ENCODE measurements at places on chromosomes 3 and 15. TPM values are rescaled to one million over a fixed set of nuclear protein-coding genes. Genes with fewer than 3 reads are reported as not detected.

HLTF gene
- 16.4 TPM for total RNA-seq

CLK3 gene
- 88.9 TPM for total RNA-seq

PRTG gene
- total RNA-seq: 0.32 TPM

CHP1 gene
- 251 TPM for total RNA-seq

GNAT1 gene
- total RNA-seq: not detected

DNA sequence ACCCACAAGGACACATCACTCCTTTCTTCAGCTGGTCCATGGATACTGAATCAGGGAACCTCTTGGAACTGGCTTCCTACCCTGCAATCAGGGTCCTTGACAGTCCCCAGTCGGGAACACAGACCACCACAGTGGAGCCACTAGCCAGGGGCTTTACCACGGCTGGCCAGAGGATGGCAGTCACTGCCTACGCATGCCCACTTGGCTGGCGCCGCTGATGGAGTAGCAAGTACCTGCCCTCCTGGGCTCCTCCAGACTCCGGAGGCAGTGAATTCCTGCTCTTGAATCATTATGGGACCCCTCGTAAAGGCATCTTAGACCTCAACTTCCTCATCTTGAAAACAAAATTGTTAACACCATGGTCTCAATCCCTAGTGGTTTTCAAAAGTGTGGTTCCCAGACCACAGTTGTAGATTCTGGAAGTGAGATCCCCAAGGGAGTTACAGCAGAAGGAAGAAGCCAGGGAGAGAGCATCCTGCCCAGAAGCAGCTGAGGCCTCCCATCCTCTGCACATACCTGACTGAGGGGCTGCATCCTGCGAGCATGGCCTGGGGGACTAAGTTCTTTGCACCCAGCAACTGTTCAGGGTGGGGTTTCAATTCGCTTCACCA is 9.1 kb upstream of the SKIC8 start:
- H3K27me3 ChIP-seq: no peaks in the 10 kb centered on the region
- no peaks in the 10 kb centered on the region for H3K36me3 ChIP-seq
- peak; percentile 75 for DNase-seq
- H3K4me1 ChIP-seq: no peaks in the 10 kb centered on the region
- H3K4me3 ChIP-seq: no peak overlapping the region
- no peak overlapping the region for H3K27ac ChIP-seq

- H3K4me1 ChIP-seq: no peaks in the 10 kb centered on the region
Measured at GRCh38 chr3:134772591-134772990, 22.5 kb upstream of the EPHB1 start.

DNA sequence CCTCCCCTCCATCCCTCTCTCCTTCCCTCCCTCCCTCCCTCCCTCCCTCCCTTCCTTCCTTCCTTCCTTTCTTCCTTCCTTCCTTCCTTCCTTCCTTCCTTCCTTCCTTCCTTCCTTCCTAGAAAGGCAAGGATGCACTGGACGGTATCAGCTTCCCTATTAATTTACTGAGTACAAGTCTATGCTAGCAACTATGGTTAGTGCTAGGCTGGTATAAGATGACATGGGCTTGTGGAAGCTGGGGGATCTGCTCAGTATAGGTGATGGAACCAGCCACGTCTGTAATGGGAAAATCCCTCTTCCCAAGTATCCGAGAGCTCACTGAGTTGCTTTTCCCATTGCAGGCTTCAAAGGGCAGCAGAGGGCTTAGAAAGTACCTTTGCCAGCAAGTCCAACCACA is 96.4 kb upstream of the WNT5A start:
- no peak overlapping the region for H3K4me3 ChIP-seq
- H3K36me3 ChIP-seq: no peaks in the 10 kb centered on the region
- DNase-seq: no peak
- no peaks in the 10 kb centered on the region for H3K4me1 ChIP-seq
- no peak overlapping the region for H3K27ac ChIP-seq
- no peaks in the 10 kb centered on the region for H3K27me3 ChIP-seq

DNA sequence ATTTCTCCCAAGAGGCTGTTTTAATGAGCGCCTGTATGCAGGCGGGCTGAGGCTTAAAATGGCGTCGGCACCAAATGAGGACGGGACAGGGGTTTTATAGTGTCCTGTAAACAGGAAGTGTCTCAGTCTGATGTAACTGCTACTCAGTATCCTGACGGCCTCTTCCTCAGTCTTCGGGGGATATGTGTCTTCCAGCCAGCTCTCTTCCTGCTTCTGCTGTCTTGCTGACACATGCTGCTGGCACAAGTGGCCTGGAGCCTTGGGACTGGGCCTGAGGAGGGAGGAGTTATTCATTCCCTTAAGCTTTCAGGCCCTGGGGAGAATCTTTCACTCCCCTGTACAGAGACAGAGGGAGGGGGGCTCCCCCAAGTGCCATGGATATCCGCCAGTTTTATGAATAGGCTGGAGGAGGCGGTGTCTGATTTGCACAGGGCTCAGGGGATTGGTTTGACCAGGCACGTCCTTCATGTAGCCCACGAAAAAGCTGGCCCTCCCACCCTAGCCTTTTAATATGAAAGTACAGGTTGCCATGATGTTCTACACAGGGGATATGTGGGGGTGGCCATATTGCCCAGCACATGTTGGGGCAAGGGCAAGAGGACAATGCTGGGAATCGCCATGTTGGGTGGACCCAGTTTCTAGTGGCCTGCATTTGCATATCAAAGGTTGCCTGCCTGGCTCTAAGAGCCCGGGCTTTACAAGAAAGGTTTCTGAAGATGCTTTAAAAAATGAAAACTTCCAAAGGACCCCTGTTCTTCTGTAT is 19.9 kb downstream of the NDUFB4 start:
- no peaks in the 10 kb centered on the region for H3K36me3 ChIP-seq
- no peak for DNase-seq
- no peak overlapping the region for H3K27ac ChIP-seq
- H3K4me3 ChIP-seq: no peak overlapping the region
- H3K4me1 ChIP-seq: no peaks in the 10 kb centered on the region

GRCh38 chr3:105423397-105423796 is 56.7 kb downstream of the ALCAM start:
- no peak overlapping the region for H3K4me3 ChIP-seq
- no peaks in the 10 kb centered on the region for H3K27me3 ChIP-seq
- no peak overlapping the region for H3K27ac ChIP-seq
- DNase-seq: no peak

DNA sequence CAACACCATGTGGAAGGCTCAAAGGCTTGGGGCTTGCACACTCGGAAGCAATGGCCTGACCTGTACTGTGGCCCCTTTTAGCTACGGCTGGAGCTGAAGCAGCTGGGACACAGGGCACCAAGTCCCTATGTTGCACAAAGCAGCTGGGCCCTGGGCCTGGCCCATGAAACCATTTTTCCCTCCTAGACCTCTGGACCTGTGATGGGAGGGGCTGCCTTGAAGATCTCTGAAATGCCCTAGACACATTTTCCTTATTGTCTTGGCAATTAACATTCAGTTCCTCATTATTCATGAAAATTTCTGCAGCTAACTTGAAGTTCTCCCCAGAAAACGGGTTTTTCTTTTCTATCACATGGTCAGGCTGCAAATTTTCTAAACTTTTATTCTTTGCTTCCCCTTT is 85.6 kb upstream of the ALDH1A3 start:
- peak; percentile 0 for DNase-seq
- no peaks in the 10 kb centered on the region for H3K36me3 ChIP-seq
- no peaks in the 10 kb centered on the region for H3K4me1 ChIP-seq
- H3K27ac ChIP-seq: no peak overlapping the region
- no peaks in the 10 kb centered on the region for H3K27me3 ChIP-seq

DNA sequence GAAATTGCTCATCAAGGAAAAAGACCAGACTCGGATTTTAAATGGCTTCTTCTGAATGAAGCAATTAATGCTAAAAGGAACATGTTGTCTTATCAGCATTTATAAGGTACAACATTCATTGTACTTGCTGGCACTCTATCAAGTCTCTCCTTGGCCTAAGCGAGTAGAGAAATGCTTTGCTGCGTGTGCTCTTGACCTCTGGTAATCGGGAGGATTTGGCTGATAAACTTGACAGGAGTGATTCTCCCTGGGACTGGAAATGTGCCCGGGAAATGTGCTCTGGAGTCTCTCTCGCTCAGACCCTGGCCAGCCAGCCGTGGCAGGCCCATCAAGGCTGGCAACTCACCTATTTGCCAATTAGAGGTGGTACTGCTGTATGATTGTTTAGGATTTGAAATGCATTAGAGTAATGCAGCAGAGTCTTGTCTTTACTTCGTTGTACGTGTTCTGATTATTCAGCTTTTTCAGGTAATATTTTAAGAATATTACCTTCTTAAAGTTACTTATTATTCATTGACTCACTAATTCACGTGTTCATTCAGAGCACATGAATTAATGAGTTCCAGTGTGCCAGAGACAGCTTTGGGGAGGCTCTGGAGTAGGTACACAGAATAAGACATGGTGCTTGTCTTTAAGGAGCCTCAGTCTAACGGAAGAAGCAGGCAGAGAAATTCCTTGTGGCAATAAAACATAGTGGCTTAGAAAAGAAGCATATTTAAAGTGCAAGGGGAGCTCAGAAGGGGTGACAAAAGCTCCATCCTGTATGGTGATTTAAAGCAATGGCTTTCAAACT is 48.0 kb upstream of the TPRG1 start:
- DNase-seq: no peak
- no peaks in the 10 kb centered on the region for H3K27me3 ChIP-seq
- no peak overlapping the region for H3K4me3 ChIP-seq
- H3K27ac ChIP-seq: no peak overlapping the region
- H3K36me3 ChIP-seq: no peaks in the 10 kb centered on the region
- no peaks in the 10 kb centered on the region for H3K4me1 ChIP-seq

DNA sequence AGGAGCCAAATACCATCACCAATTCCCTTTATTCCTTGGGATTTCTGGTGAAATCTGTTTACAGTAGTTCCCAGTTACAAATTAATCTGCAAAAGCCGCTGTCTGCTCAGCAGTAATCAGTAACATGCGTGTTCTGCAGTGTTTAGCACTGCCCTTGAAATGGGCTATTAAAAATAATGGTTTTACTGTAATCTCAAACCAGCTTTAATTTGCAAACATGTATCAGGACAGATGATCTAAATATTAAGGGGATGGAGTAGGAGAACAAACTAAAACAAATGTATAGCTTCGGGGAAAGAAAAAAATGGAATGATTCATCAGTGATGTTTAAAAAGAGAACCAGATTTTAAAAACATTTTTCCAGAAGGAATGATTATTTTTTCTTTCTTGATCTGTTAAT is 513.2 kb downstream of the MECOM start:
- H3K36me3 ChIP-seq: no peaks in the 10 kb centered on the region
- no peaks in the 10 kb centered on the region for H3K4me1 ChIP-seq
- no peaks in the 10 kb centered on the region for H3K27me3 ChIP-seq
- DNase-seq: no peak

Data from colonic mucosa (tissue), 4 donors.